ENCODE measurements at places on chromosomes 11 and 22. TPM values are rescaled to one million over a fixed set of nuclear protein-coding genes. Genes with fewer than 3 reads are reported as not detected.

Gene SCN3B
- total RNA-seq, result 3.8 TPM

Gene PHOX2A
- not detected for total RNA-seq

Gene FXYD6
- 17.7 TPM for total RNA-seq

Gene ACRV1
- not detected for total RNA-seq

Gene DERL3
- total RNA-seq, result 1.5 TPM

Gene MDK
- total RNA-seq, result 1.6 TPM

DNA sequence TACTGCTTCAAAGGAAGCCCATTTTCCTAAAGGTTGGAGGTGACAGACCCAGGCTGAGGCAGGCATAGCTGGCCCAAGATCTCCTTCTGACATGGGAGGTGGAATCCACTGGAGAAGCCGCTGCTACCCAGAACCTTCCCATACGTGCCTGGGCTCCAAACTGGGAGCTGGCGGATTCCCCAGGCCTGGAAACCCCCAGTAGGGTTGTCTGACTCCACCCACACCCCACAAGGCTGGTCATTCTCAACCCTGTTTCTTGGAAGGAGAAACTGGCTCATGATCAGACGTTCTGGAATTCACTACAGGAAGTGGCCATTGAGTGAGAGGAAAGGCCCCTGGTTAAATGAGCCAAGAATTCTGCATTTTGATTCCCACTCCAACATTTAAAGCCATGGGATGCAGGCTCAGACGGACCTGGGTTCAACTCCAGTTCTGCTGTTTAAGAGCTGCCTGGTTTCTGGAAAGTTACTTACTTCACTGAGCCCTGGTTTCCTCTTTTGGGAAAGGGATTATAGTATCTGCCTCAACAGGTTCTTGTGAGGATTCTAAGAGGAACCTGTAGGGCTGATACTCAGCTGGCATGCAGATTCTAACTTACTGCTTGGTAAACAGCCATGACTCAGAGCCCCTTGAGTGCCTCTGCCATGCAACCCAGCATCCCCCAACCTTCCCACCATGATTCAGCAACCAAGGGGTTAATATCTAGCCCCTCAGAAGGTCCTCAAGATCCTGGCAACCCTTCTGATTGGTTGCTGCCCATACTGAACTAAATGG, 19.4 kb upstream of the TSKU start:
- H3K4me1 ChIP-seq, result peaks cover 23% of the 10 kb centered on the region
- DNase-seq, result no peak
- no peaks in the 10 kb centered on the region for H3K36me3 ChIP-seq
- H3K27ac ChIP-seq, result no peak overlapping the region

- H3K36me3 ChIP-seq, result no peaks in the 10 kb centered on the region
- DNase-seq, result no peak
These were observed 2925.9 kb upstream of the OR11H1 start for GRCh38 chr22:12601870-12602779.

DNA sequence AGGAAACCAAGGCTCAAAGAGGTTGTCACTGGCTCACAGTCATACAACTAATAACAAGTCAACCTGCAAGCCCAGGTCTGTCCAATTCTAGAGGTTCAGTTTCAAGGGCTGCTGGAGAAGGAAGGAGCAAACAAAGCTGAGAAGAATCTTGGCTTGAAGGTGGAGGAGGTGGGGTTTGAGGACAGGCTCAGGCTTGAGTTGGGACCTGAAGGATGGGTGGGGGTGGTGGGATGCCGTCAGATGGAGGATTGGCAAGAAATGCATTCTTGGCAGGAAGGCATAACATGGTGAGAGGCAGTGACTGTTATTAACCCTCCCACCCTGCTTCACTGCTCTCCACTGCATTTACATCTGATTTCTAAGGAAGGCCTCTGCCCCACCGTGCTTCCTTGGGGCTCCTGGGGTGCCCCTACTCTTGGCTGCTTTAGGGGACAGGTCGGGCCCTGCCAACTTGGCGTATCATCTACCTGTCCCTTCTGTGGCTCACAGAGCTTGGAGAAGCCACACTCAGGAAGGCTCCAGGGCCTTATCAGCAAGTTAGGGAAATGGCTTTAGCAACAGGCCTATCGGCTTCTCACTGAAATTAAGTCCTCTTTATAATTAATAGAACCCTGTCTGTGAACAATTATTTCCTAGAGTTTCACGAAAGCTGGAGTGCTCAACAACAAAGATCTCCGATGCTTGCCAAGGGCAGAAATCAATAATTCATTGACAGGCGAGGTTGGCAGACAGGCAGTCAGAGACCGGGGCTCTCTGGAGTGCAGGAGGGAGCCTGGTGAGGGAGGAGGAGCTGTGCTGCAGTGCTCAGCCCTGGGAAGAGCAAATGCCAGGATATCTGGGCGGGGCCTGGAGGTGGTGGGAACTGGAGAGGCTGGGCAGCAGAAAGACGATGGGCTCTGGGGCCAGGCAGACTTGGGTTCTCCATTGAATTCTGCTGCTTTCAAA, 84.9 kb upstream of the NARS2 start:
- H3K36me3 ChIP-seq, result no peaks in the 10 kb centered on the region
- no peaks in the 10 kb centered on the region for H3K27me3 ChIP-seq
- no peak overlapping the region for H3K27ac ChIP-seq
- no peak overlapping the region for H3K4me3 ChIP-seq

DNA sequence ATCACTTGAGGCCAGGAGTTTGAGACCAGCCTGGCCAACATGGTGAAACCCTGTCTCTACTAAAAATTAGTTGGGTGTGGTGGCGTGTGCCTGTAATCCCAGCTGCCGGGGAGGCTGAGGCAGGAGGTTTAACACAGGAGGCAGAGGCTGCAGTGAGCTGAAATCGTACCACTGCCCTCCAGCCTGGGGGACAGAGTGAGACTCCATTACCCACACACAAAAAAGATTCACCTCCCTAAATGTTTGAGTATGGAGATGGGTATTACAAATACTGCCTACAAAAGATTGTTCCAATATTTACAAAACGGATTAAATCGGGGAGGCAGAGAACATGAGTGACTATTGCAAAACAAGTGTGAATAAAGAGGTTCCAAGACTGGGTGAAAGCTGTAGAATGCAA, 98.3 kb downstream of the PICALM start:
- no peak for DNase-seq
- peaks cover 54% of the 10 kb centered on the region for H3K36me3 ChIP-seq
- H3K27me3 ChIP-seq, result no peaks in the 10 kb centered on the region
- no peak overlapping the region for H3K4me3 ChIP-seq

DNA sequence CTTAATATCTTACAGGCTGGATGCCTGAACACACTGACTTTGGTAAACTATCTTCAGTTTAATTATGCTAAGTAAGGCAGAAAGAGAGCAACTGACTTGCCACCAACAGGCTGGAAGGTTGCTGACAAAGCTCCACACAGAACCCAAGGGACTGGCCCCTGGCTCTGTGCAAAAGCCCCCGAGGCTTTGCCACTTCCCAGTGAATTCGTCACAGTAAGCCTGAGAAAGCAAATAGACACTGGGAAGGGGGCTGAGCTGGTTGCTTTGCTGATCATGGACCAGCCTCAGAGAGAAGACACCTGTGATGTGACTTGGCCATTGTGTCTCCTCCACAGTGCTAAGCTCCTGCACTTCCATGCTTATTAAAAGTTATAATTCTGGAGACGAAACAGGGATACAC, 91.7 kb downstream of the BLID start:
- H3K36me3 ChIP-seq, result no peaks in the 10 kb centered on the region
- no peak overlapping the region for H3K4me3 ChIP-seq
- no peaks in the 10 kb centered on the region for H3K27me3 ChIP-seq

- H3K4me1 ChIP-seq, result no peaks in the 10 kb centered on the region
- H3K36me3 ChIP-seq, result no peaks in the 10 kb centered on the region
- no peak overlapping the region for H3K27ac ChIP-seq
- no peak for DNase-seq
- H3K27me3 ChIP-seq, result no peaks in the 10 kb centered on the region
These were observed 52.0 kb upstream of the ELF5 start for GRCh38 chr11:34565417-34566207.

DNA sequence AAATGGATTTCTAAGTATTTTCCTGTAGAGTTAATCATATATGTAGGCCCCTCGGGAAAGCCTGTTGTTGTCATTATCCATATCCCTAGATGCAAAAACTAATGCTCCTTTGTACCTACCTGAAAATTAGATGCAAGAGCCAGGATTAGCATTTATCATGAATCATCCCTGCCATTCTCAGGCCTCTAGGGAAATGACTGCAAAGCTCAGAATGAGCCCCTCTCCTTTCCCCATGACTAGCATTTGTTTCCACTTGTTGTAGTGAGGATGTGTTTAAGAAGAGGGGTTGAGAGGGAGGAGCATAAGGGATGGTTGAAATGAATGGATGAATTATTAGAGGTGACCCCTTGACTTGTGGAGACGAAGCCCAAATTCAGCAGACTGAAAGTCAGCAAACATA, 537.9 kb downstream of the NTM start:
- no peaks in the 10 kb centered on the region for H3K4me1 ChIP-seq
- no peak for DNase-seq
- no peak overlapping the region for H3K27ac ChIP-seq
- no peaks in the 10 kb centered on the region for H3K36me3 ChIP-seq
- no peak overlapping the region for H3K4me3 ChIP-seq
- H3K27me3 ChIP-seq, result peaks cover 13% of the 10 kb centered on the region

DNA sequence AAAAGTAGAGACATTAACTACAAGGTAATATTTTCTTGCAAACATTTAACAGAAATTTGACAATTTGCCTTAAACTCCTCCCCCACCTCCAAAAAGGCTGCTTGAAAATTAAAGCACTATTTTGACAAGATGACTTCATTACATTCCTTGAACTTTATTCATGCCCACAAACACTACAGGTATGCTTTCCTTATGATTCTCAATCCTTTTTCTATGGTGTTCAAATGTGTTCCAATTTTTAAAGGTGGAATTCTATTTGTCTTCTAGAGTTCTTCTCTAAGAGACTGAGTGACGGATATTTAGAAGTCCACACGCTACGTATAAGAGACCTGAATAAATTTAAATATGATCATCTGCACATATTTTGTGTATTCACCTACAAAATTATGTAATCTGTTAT, 69.4 kb downstream of the MRTFA start:
- H3K27me3 ChIP-seq, result no peaks in the 10 kb centered on the region
- H3K36me3 ChIP-seq, result no peaks in the 10 kb centered on the region
- peaks cover 8% of the 10 kb centered on the region for H3K4me1 ChIP-seq

- no peak overlapping the region for H3K4me3 ChIP-seq
- no peaks in the 10 kb centered on the region for H3K36me3 ChIP-seq
- no peak overlapping the region for H3K27ac ChIP-seq
- peaks cover 2% of the 10 kb centered on the region for H3K27me3 ChIP-seq
These were observed 7.3 kb downstream of the ANO9 start for GRCh38 chr11:434496-434895.

- H3K36me3 ChIP-seq, result no peaks in the 10 kb centered on the region
- H3K27me3 ChIP-seq, result peaks cover 13% of the 10 kb centered on the region
- H3K4me3 ChIP-seq, result no peak overlapping the region
- DNase-seq, result no peak
These were observed 537.4 kb downstream of the MN1 start for GRCh38 chr22:27264184-27264583.

GRCh38 chr11:64285885-64286800, 495 bp downstream of the GPR137 start:
- no peaks in the 10 kb centered on the region for H3K36me3 ChIP-seq
- peak overlapping the region; percentile 94 for H3K27ac ChIP-seq
- H3K4me3 ChIP-seq, result peak overlapping the region; percentile 84
- peak; percentile 73 for DNase-seq

- no peak overlapping the region for H3K4me3 ChIP-seq
- no peaks in the 10 kb centered on the region for H3K4me1 ChIP-seq
- no peak for DNase-seq
- H3K36me3 ChIP-seq, result no peaks in the 10 kb centered on the region
These were observed 28.6 kb upstream of the AMPD3 start for GRCh38 chr11:10426475-10426874.

- no peak overlapping the region for H3K4me3 ChIP-seq
- H3K27ac ChIP-seq, result peak overlapping the region; percentile 99
- no peaks in the 10 kb centered on the region for H3K36me3 ChIP-seq
- no peak for DNase-seq
These were observed 56.6 kb upstream of the WNT7B start for GRCh38 chr22:46033256-46034200.

Measured in gastrocnemius medialis (tissue), 4 donors.